ENCODE measurements at places on chromosomes 13 and 19.
A peak's percentile ranks its signal among the peaks of the same experiment; 100 is the strongest.

DNA sequence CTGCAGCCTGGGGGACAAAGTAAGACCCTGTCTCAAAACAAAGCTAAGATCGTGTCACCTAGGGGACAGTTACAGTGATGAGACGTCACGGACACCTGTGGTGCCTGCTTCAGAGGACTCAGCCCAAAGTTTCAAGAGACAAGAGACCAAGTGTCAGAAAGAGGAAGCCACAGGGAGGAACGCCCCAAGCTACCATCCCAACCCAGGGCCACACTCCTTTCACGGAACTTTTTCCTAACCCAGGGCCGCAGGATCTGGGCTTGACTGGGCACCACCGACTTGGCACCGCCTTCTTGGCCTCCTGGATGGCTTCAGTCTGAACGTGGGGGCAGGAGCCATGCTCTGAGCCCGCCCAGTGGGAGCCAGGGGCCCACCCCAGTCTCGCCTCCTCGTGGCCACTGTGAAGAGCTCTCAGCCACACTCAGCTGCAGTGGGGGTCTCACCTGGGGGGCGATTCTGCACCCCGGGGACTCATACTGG lies 8.5 kb downstream of the MOB3A start:
- DNase-seq = peak; percentile 36

DNA sequence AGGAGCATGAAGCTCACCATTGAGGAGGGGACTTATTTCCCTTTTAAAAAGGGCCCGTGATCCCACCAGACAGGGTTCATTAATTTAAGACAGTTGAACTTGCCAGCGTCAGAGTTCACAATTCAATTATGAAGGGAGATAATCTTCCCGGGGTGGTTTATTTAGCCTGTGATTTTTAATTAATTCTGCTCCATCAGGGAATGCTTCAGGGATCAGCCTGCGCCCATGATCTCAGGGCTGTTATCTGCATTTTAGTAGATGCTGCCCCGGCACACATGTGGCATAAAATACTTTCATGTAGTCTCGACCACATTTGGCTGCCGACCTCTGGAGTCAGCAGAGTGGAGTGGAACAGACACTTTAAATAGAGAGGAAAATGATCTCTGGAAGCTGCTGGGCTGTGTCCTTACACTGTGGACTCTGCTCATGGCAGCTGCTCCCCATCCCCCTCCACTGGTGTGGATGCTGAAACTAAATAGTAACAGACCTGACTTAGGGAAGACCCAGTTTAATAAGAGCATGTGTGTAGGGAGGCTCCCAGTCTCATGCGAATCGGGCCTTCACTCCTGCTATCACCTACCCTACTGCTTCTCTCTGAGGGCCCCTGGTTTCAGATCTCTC lies 256.9 kb downstream of the TEX29 start:
- DNase-seq = no peak

- DNase-seq = no peak
These were observed 660 bp upstream of the MVB12A start for GRCh38 chr19:17419154-17419620.

GRCh38 chr13:26653310-26653709 lies 95.8 kb downstream of the WASF3 start:
- no peak for DNase-seq

GRCh38 chr19:33926306-33926705 lies 129.6 kb downstream of the KCTD15 start:
- DNase-seq = no peak

GRCh38 chr19:45901432-45901911 lies 941 bp downstream of the MYPOP start:
- no peak for DNase-seq

- no peak for DNase-seq
These were observed 10.9 kb downstream of the SETDB2 start for GRCh38 chr13:49455007-49455398.

DNA sequence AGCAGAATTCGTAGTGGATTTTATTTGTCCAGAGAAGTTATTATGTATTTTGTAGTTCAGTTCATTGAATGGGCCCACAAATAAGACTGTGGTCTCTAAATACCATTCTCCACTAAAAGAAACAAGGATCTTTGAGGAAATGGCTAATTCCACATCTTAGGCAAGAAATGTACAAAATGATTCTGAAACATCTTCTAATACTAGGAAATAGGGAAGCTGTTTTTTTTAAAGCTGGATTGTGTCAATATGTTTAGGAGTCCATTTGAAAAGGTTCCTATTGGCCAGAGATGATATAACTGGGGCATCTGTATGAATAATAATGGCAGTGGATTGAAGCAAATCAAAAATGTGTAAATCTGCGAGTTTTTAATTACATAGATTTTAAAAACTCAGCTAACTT lies 88.5 kb upstream of the SIAH3 start:
- DNase-seq = no peak

DNA sequence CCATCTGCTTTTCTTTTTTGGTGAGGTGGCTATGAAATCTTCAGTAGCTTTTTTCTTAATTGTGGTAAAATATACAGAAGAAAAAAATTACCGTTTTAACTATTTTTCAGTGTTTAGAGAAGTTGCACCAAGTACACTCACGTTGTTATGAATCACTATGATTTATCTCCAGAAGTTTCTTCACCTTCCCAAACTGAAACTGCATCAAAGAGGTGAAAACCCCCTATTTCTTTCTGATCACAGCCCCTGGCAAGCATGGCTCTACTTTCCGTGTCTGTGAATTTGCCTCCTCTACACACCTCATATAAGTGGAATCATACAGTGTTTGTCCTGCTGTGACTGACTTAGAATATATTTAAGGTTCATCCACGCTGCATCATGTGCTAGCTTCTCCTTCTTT lies 15.6 kb upstream of the SIGLEC10 start:
- no peak for DNase-seq

DNA sequence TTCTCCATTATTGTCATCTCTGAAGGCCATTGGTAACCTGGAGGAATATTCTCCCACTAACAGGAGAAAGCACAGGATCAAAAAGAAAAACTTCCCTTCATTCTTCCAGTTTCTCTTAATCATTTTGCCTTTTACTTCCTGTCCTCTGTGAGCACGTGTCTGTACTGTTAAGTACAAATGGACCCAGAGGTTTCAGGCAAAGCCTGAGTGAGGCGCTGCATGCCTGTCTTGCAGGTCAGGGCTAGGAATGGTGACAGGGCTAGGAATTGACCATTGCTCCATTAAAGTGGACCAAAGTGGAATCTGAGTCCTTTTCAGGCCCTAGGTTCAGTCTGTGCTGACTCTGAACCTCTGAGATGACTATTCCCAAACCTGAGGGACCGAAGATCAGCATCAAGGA lies 326.7 kb downstream of the SHISA2 start:
- no peak for DNase-seq

DNA sequence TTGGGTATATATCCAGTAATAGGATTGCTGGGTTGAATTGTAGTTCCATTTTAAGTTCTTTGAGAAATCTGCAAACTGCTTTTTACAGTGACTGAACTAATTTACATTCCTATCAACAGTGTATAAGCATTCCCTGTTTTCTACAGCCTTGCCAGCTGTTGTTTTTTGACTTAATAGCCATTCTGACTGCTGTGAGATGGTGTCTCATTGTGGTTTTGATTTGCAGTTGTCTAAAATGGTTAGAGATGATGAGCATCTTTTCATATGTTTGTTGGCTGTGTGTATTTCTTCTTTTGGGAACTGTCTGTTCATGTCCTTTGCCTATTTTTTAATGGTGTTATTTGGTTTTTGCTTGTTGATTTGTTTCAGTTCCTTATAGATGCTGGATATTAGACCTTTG lies 4.0 kb upstream of the ZNF222 start:
- no peak for DNase-seq

DNA sequence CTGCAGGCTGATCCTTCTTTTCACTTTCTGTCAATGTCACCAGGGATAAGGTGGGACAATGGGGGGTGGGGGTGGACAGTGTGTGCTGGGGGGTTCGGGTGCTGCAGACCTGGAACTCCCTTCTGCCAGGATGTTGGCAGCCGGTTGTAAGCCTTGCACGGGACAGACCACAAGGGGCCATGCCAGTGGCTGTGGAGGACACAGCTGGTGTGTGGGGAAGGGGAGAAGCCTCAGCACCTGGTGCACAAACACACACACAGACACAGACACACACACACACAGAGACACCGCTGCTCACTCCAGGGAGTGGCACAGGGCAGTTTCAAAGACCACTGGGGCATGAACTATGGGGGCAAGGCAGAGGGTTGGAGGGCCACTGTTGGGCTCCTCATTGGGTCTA lies 3.6 kb downstream of the F2RL3 start:
- DNase-seq = no peak

DNA sequence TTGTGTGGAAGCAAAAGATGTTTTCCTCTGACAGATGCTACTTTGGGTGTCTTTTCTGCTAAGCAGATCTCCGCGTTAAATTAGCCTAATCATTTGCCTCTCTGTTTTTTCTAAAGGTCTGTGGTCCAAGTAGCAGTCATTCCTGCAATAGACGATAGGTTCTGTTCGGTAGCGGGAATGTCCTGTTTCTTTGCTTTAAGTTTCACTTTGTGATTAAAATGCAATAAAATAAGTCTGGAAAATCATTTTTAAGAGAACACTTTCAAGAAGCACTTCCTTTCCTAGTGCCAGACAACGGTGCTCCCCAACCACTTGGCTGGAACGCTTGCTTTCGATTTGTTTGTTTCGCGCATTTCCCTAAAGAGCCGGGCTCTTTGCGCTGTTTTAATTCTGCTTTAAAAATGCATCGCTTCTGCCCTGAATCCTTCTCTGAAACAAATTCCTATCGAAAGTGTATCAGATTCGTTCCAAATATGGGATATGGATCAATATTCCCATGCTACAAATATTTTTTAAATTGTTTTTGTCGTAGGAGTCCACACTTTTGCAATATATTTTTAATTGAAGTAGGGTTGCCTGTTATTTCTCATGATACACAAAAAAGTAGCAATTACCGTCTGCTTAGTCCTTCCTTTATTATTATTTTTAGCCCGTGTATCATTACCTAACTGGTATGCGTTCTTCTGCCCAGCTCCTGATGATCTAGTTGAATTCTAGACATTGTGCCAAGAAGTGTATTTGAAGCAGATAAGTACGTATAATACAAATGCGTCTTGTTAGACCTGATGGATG lies 14.2 kb downstream of the ZIC2 start:
- no peak for DNase-seq

DNA sequence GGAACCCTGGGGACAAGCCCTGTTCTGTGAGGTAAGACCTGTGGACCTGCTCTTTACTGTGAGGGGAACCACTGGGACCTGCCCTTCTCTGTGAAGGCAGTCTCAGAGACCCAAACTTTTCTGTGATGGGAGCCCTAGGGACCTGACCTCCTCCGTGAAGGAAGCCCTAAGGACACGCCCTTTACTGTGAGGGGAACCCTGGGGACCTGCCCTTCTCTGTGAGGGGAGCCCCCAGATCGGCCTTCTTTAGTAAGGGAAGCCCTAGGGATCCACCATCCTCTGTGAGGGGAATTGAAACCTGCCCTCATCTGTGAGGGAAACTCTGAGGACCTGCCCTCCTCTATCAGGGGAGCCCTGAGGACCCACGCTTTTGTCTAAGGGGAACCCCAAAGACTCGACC lies 343.5 kb downstream of the UQCRFS1 start:
- DNase-seq = no peak

DNA sequence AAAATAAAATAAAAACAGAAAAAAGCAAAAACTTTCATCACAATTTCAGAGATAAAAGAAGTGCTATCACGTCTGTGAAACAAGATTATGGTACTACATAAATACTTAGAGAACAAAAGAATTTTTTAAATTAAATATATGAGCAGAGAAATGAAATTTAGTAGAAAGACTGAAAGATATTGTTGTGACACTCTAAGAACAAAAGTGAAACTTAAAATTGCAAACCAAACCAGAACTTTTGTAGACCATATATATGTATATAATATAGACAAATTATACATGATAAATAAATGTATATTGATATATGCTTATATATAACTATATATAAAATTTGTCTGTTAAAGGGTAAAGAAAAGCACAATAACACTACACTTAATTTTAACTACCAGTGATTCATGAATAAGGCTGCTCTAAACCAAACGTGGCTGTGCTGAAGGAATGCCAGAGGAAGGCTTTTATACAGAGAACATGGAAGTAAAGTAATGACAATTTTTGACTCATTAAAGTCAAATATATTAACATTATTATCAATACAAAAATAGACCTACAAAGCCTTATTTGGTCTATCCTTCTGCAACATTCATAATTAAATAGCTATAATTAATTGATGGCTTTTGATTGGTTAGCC lies 1516.7 kb upstream of the PCDH20 start:
- DNase-seq = no peak

DNA sequence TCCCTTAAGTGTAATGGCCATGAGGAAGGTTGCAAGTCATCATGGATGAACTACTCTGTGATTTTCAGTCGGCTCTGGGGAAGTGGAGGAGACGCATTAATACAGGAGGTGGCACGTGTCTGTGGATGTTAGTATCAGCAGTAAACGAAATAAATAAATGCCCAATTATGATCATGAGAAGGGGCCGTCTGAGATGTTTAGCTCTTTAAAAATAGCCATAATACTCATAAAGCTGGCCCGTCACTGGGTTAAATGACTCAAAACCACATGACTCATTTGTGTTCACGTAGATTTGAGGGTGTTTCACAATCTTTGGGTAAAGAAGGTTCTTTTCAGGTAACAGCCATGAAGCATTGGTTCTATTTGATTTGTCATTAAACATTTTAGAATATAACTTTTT lies 620.6 kb downstream of the GPC6 start:
- no peak for DNase-seq

DNA sequence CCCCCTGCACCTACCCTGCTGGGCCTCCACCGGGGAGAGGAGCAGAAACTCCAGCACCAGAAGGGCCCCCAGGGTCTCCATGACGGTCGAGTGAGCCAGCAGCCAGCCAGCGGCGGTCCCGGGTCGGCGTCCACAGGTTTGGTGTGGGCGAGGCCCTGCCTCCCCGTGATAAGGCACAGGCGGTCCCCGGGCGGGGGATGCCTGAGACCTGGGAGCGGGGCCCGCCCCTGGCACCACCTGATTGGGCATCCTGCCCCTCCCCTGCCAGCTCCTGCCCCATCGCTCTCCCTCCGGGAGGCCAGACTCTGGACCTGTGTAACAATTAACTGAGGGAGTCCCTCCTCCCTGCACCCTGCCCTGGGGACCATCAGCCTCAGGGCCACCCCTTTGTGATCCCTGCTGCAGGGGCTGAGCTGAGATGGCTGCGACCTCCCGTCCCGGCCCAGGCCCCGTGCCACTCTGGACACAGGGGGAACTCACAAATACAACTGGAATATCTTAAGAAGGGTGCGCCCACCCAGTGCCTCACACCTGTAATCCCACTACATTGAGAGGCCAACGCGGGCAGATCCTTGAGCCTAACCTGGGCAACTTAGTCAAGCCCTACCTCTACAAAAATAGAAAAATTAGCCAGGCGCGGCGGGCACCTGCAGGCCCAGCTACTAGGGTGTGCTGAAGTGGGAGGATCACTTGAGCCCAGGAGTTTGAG lies at the start of gene SMIM24:
Gene SMIM24 (minus strand): TSS at position 143 of the 709 bp plus-strand sequence. CDS start 62 bp downstream, at position 81.
- DNase-seq = no peak
